Motor neuron (in vitro differentiated cells): ENCODE measurements at places on chromosomes 2 and 18.
A peak's percentile ranks its signal among the peaks of the same experiment; 100 is the strongest.

DNA sequence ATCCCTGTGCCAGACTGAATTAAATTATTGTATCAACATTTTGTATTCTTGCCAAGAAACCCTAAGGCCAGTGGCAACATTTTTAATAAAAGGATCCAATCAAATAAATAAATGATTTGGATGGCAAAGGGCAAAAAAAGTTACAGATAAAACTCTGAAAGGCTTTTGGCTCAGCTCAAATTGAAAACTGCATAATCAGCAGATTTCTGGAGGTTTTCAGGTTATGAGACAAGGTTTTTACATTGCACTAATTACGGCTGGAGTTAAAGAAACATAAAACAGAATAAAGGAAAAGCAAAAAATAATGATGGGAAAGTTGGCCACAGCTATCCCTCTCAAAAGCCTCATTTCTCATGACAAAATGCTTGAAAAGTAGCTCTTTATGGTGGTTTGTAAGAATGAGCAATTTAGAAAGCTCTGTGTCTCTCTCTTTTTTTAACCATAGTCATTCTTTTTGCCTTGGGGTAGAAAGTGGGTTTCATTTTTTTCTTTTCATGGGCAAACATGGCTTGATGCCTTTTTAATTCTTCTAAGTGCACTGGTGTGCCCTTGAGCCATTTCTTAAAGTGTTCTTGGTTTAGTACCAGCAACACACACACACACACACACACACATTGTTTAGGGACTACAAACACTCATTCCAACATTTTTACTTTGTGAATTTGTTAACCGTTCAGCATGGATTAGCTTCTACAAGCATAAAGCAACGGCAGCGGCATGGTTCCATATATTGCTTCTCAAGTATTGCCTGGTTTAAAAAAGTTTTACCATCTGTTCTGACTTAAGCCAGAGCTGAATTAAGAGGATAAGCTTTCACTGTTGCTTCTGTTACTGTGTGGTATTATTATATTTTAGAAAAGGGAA lies 747.1 kb upstream of the FSHR start:
- no peak for ATAC-seq

- no peak for ATAC-seq
These were observed 42.2 kb downstream of the FRZB start for GRCh38 chr2:182824056-182824766.

DNA sequence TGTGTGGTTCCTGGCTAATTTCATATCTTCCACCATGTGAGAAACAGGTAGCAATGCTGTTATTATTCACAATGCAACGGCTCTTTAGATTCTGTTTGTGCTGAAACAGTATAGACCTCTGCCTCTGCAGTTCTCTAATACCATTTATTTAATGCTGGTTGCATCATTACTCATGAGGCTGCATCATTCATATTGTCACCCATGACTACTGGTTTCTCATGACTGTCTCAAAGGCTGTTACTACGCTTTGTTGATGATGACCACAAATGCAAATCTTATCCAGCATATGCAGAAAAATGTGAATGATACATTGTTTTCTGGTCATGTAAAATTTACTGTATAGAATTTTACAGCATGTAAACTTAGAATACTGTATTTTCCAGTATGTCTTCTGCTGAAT lies 22.5 kb downstream of the CAVIN2 start:
- peak; percentile 88 for ATAC-seq

DNA sequence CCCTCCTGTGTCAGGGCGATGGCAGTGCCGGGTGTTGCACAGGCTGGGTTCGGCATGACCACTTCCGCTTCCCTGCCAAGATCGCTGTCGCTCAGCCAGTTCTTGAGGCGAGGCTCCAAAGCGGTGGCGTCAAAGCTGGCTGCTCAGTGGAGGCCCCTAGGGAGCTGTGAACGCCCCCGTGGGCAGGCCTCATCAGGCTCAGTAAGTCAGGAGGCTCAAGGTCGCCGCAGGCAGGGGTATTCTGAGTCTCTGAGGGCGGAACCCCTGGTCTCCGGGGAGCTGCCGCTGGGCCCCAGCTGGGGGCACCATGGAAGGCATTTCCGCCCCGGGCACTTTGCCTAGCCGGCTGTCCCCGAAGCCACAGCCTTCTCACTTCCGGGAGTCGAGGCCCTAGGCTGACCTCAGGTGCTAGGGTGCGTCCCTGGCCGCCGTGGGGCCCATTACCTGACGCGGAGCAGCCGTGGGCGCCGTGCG lies 210.4 kb downstream of the SOCS6 start:
- no peak for ATAC-seq

DNA sequence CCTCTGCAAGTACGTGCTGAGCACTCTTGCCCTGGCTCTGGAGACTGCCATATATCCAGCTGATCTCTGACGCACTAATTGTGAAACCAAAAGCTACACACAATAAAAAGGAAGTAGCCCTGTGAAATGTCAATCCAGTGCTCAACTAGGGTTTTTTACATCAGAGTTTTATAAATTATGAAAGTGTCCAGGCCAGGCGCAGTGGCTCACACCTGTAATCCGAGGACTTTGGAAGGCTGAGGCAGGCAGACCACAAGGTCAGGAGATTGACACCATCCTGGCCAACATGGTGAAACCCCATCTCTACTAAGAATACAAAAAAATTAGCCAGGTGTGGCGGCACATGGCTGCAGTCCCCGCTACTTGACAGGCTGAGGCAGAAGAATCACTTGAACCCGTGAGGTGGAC lies 24.5 kb upstream of the PEX13 start:
- no peak for ATAC-seq

GRCh38 chr2:203583701-203584100 lies 48.6 kb upstream of the RAPH1 start:
- no peak for ATAC-seq

- peak; percentile 97 for ATAC-seq
These were observed 1739.1 kb upstream of the PIK3C3 start for GRCh38 chr18:40215979-40216378.

DNA sequence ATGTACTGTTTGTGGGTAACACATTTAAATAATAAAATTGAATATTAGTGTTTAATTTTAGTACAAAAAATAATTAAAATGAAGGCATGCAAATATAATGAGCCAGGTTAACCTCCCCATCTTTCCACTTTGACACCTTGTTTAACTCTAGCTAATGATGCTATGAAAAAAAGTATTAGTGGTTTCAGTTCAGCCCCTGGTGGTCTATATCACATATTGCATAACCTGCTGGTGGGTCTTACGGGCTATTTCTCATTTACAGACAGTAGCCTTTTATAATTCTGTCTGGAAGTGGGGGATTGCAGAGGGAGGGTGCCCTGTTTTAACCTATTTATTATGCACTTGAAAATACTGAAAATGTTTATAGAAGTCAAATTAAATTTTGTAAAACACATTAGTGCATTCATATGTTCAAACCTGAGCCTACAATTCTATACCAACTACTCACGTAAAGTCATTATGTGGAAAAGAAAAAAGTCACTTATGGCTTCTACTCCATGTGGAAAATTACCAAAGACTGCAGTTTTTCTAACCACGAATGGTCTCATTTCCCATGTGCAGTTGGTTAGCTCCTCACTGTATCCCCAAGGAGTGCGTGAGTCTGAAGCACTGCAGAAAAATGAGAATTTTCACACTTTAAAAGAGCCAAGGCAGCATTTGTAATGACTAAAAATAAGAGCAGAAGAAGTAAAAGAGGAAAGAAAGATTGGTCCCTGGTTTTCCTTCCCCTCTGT lies 381.0 kb downstream of the MTX2 start:
- no peak for ATAC-seq

DNA sequence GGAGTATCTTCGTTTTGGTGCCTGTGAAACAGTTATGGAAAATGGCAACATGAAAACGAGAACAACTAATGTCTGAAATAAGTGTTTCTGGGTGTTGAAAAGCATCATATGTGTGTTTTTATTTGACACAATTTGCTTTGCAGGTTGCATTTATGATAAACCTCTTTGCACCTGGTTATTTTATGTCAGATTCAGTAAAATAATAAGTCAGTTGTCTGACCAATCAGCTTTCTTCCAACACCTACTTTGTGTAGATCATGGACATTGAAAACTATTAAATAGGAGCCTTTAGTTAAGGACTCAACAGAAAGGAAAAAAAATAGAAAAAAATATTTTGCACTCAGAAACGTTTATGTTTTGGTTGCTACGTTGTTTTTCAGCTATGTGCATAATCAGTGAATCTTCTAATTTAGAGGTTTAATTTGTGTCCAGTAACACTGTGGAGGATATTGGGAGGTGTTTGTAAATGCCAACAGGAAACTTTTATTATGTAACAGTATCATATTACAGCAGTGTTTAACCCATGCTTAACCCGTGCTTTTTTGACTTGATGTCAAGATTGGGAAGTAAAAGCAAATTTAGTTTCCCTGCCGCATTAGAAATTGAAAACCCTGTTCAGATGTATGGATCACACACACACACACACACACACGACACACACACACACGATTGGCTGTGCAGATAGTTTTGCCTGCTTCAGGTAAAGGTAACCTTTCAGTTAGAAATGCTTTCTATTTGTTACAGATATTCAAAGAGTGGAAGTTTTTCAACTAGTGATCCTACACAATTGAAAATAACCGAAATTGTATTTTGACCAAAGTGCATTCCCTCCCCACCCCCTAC lies 2.6 kb downstream of the PKP4 start:
- ATAC-seq = no peak

DNA sequence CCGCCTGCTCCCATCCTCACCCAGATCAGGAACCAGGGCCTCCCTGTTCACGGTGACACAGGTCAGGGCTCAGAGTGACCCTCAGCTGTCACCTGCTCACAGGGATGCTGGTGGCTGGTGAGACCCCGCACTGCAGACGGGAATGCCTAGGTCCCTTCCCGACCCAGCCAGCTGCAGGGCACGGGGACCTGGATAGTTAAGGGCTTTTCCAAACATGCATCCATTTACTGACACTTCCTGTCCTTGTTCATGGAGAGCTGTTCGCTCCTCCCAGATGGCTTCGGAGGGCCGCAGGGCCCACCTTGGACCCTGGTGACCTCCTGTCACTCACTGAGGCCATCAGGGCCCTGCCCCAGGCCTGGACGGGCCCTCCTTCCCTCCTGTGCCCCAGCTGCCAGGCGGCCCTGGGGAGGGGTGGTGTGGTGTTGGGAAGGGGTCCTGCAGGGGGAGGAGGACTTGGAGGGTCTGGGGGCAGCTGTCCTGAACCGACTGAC lies 31.7 kb downstream of the GPC1 start:
- no peak for ATAC-seq

GRCh38 chr2:74554820-74555531 lies 456 bp downstream of the DOK1 start:
- ATAC-seq = peak; percentile 34

DNA sequence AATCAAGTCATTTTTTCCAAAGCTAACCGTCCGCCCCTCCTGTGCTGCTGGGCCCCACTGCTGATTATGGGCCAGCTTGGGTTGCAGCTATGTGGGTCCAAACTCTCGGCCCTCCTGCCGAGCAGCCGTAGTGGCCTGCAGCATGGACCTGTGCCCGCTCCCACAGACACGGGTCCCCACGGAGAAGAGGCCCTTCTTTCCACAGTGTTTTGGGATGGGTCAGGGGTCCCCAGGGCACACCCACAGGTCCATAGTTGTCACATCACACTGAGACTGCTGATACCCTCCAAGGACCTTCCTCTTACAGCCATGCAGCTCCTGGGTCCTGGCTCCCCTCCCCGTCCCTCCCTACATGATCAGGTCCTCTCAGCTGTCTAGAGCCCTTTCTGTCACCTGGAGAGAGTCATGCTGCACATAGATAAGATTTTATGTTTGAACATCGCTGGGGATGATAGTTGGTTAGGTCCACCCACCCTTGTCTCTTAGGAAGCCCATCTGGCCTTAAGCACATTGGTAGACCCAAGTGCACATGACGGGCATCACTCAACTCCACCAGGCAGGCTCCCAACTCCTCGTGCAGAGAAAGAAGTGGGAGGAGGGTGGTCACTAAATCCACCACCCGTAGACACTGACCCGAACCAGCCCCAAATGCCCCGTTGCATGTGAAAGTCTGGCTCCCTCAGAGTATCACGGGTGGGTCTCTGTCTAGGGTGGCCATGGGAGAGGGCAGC lies 17.5 kb downstream of the GPR55 start:
- no peak for ATAC-seq

DNA sequence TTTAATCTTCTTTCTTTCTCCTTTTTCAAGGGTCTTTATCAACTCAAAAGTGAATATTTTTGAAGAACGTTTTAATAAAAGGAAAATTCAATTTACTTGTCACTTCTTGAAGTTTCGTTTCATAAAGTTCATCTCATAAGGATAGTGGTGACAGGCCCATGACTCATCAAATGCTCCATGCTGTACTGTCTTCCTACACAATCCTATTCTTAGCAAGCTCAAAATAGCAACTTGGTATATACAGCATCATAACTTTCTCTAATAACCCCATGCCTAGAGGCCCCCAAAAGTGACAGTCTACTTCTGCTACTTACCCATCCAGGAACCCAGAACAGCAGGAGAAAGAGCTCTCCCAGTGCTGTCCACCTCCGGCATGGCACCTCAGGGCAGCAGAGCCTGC lies 7.7 kb downstream of the FBXO15 start:
- no peak for ATAC-seq

- no peak for ATAC-seq
These were observed 11.1 kb downstream of the SLC9A2 start for GRCh38 chr2:102630458-102630857.
